ENCODE measurements at places on chromosomes 3 and 15.

DNA sequence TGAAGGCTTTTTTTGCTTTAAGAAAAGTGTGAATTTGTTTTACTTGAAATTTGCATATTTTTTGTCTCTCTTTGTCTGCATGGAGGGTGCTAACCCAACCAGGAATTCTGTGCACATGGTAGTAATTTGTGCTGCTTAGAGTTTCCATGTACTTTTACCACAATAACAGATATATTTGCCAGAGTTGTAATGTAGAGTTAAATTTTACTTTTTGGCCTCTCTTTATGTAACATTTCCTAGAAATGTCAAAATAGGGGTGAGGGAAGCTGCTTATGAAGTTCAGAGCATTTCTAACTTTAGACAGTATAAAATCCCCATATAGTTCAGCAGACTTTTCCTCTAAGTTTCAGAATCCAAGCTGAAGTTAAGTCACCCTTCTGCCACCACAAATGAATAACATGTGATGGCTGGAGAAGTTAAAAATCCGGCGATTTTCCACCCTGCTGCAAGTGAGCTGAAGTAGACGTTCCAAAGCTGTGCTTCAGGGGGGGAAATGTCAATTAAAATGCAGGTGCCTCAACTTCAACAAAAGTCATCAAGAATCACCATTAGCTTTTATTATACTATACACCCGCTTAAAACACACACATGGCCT, 385.7 kb upstream of the NR2F2 start:
- DNase-seq = no peak

DNA sequence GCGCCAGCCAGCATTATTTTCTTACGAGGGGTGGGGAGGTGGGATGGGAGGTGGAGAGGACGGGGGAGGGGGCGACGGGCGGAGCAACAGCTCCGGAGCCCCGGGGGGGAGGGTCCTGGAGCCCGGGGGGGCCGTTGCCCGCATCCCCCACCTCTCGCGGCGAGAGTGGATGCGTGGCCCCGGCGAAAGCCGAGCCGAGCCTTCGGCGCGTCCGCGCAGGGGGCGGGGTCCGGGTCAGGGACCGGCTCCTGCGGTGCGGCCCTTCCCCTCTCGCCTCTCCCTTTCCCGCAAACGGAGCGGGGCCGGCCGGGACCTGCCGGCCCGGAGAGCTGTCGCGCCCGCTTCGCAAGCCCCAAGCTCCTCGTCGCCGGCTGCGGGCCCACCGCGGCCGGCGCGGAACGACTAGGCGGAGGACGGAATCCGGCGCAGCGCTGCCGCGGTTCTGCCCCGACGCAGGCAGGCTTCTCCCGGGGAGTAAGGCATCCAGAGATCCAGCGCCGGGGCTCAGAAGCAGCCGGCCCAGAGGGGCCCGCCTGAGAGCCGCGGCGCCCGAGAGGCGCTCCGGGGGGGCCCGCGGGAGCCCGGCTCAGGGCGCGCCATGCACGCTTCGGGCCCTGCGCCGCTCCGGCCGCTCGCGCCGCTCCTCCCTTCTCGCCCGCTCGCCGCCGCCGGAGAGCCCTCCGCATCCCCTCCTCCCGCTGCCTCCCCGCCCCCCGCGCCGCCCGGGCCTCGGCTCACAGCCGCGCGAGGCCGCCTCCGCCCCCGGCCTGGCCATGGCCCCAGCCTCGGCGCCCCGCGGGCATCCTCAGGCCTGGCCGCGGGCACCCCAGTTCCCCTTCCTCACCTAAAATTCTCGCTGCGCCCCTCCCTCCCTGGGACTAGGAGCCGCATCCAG, 459 bp upstream of the ADCY5 start:
- DNase-seq = peak; percentile 53

GRCh38 chr3:171811295-171811912, 1.1 kb upstream of the PLD1 start:
- DNase-seq = peak; percentile 33

GRCh38 chr15:71114066-71114680, 1.1 kb upstream of the THSD4 start:
- DNase-seq = peak; percentile 51

GRCh38 chr3:194623449-194624290, 9.5 kb downstream of the TMEM44 start:
- DNase-seq = no peak

DNA sequence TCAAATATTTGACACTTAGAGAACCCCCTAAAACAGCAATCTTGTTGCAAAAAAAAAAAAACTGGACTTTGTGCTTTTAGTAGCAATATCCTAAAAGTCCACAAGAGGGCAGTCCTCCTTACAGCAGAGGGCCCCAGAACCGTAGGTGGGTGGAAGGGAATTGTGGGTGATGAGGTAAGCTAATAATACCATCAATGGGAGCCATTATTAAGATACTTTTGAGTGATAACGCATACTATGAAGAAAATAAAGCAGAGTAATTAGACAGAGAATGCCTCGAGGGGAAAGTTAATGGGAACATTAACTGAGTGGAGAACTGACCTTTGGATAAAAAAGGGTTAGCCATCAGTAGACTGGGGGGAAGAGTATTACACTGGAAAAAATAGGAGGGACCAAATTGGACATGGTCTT, 229.9 kb downstream of the THRB start:
- DNase-seq = peak; percentile 23

DNA sequence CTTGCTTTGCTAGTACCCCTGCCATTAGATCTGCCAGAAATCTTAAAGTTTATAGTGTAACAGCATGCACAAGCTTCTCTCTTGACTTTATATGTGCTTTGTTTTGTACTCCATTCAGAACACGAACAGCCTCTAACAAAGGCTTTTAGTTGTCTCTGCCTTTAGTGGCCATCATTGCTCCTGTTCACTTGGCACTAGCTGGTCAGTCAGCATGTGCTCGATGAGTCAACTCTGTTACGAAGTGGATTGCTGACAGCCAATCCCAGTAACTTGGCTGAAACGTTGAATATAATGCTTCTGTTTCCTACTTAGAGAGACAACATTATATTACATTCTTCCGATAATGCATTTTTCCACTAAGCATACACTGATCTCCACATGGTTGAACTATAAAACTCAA, 349.2 kb downstream of the NAALADL2 start:
- DNase-seq = no peak

GRCh38 chr15:39248204-39248603, 332.7 kb upstream of the THBS1 start:
- no peak for DNase-seq

DNA sequence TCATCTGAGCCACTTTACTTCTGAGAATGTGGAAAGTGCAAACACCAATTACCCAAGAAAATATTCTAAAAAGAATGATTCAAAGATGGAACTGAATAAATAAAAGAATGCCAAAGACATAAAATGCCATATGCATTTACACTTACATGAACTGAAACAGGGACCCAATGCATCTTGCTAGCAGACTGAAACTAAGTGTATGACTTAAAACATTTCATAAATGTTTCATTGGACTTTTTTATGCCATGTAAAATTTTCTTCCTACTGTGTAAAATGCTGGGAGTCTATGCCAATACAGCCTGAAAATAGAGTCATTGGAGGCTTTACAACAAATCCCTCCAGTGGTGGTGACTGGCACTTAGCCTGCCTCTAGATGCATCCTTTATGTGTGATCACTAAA, 735.1 kb upstream of the CCDC54 start:
- no peak for DNase-seq

DNA sequence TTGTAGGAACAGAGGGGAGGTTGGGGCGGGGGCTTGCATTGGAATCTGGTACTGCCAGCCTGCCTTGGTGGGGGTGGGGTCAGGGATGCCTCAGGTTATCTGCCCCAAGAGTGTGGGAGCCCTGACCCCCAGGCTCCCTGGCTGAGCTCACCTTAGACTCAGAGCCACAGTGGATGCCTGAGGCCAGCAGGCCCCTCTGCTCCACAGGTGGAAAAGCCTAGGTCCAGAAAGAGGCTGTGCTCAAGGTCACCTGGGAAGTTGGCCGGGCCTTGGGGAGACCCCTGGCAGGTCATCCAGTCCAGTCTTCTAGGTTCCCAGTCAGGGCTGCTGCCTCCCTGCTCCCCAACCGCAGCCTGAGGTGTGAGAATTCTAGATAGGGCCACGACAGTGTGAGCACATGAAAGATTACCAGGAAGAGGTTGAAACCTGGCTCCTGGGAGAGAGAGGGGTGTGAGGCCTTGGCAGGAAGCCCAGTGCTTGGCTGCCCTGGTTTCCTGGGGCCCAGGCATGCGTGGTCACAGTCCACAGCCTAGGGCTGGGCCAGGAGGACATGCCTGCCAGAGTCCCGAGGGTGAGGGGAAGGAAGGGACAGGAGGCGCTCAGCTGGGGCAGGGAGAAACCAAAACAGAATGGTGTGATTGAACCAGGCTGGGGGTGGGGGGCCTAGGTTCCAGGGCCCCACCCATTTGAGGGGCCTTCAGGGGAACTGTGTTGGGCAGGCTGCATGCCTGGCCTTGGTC, 4.9 kb downstream of the HDAC11 start:
- peak; percentile 15 for DNase-seq

- no peak for DNase-seq
These were observed 39.8 kb downstream of the ACSBG1 start for GRCh38 chr15:78194568-78194925.

DNA sequence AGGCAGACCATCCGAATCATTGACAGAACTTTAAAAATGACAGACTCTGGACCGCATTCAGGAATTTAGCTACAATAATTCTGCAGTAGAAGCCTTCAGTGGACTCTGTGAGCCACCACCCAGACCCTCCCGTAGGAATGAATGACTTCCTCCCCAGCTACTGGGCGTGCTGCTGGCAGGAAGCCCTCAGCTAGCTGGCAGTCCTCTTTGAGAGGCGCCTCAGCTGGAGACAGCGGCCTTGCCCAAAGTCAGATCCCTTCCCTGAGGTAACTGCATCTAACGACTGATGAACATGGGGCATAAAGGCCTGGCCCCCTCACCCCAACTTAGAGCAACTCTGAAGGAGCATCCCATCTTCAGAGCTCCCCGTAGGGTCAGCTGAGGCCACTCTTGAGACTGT, 25.8 kb downstream of the CRABP1 start:
- no peak for DNase-seq

DNA sequence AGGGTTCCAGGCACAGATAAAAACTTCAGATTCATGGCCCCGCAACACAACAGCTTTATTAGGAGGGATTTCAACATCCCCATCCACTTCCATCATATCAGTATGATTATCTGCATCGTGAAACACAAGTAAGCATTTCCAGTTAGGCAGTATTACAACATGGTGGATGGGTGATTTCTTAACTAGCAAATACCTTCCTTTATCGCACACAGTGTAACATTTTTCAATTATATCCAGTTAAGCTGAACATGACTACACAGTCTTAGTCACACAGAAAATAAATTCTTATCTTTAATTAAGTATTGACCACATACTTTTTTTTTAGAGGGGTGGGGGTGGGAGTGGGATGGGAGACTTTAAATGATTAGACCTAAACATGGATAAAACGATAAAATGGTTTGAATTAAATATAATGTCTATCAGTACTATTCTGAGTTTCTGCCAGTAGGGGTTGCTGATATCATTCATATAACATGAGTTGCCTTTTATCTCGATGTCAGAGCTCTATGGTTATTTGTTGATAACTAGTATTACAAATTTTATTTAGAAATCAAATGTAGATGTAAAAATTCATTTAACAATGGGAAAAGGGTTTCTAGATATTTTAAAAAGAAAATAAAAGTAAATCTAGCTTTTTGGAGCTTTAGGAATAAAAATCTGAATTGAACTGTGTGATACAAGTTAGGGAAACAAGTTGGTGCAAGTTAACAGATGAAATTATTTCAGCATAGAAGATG, 146.6 kb downstream of the TBL1XR1 start:
- peak; percentile 77 for DNase-seq

GRCh38 chr3:122975924-122976293, 51.7 kb downstream of the SEMA5B start:
- no peak for DNase-seq

DNA sequence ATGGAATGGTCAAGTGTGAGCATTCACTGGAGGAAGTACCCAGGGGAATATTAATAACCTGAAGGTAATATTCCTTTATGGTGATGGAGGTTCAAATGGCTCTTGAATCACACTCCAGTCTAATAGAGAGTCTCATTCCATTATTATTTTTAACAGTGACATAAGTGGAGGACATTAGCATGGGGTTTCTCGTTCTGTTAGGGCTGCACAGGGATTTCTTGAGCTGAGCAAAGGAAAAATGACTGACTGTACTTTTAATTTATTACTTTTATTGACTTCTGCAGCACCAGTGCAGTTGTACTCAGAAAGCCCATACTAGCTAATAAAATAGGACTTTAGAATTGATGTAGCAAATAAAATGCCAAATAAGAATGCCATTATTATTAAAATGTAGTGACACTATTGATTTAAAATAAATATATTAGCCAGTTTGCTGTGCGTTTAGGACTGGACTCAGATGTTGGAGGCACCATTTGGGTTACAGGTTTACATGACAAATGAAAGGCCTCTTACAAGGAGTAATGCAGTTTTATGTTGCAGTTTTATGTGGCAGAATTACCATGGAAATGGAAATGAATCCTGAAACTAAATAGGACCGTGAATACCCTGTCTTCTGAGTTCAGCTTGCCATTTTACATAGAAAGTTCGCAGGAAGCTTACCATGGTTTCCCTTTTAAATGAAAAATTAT, 705.1 kb upstream of the GRM7 start:
- no peak for DNase-seq

DNA sequence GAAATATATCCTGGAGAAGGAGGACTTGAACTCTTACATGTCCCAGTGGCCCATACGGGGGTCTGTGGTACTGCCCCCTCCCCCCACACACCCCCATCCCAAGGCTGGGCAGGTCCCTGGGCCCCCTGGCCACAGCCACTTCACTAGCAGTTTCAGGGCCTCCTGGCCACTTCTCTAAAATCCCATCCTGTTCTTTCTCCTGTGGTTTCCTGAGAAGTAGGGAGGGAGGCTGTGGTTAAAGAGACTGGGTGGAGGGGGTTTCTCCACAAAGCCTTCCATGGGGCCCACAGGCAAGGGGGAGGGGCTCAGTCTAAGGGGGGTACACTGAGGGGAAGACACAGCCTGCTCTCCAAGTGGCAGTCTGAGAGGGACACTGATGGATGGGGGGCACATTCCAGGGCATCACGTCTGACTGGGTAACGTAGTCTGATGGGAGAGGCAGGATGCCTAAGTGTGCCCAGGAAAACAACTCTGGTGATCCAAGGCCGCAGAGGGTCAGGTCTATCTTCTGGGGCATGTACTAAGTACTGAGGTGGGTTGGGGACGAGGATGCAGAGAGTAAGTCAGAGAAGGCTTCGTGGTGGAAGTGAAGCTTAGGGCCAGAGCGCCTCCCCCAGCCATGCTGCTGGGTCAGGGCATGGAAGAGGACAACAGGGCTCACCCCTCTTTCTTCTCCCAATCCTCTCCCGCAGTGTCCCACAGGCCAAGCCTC, 48.0 kb upstream of the C15orf39 start:
- DNase-seq = no peak

DNA sequence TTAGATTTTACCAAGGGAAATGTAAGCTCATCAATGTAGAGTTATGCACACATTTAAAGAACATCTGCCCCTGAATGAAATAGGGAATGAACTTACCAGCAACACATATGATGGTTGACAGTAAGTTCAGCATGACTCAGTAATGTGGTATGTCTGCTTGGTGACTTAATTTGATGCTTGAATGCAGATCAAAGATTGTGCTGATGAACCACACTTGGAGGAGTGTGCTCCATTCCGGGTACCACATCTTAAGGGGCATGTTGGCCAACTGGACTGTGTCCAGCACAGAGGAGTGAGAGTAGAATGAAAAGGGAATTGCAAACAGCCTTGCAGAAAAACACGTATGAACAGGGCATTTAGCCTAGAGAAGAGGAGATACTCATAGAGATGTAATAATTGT, 171.0 kb upstream of the RARB start:
- DNase-seq = no peak

All from NCI-H1417 (cell line).